ENCODE measurements at places on chromosomes 7 and 10.

GRCh38 chr7:142539901-142540300 lies 209.4 kb upstream of the PRSS1 start:
- no peak for DNase-seq

DNA sequence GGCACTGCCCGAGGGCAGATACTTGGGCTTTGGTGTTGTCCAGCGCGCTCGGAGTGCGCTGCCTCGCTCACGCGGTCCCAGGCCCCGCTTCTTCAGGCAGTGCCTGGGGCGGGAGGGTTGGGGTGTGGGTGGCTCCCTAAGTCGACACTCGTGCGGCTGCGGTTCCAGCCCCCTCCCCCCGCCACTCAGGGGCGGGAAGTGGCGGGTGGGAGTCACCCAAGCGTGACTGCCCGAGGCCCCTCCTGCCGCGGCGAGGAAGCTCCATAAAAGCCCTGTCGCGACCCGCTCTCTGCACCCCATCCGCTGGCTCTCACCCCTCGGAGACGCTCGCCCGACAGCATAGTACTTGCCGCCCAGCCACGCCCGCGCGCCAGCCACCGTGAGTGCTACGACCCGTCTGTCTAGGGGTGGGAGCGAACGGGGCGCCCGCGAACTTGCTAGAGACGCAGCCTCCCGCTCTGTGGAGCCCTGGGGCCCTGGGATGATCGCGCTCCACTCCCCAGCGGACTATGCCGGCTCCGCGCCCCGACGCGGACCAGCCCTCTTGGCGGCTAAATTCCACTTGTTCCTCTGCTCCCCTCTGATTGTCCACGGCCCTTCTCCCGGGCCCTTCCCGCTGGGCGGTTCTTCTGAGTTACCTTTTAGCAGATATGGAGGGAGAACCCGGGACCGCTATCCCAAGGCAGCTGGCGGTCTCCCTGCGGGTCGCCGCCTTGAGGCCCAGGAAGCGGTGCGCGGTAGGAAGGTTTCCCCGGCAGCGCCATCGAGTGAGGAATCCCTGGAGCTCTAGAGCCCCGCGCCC lies at the start of gene NPY:
TSS of gene NPY (plus strand) at position 294 of the 802 bp plus-strand sequence. CDS start 1,051 bp downstream, outside the sequence.
- DNase-seq = no peak

DNA sequence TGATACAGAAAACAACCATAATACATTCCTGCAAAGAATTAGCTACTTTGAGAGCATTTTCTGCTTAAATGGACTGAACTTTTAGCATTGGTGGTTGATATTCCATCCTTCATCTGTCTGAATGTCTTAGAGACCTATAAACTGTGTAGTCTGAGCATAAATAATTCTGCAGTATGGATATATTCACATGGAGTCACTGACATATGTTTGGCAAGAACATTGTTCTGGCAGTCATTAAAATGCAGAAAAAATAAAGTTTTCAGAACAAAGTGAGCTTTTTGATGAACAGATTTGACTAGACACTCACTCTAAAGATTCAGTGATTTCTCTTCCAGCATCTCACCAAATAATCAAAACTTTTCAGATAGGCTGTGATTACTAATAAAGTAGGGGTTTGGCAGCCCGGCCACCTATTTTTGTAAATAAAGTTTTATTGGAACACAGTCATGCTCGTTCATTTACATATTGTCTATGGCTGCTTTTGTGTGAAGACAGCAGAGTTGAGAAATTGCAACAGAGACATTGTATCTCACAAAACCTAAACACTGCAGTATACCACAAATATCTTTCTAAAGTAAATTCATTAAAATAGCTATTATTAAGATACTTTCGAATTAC lies 44.1 kb upstream of the RAPGEF5 start:
- no peak for DNase-seq

DNA sequence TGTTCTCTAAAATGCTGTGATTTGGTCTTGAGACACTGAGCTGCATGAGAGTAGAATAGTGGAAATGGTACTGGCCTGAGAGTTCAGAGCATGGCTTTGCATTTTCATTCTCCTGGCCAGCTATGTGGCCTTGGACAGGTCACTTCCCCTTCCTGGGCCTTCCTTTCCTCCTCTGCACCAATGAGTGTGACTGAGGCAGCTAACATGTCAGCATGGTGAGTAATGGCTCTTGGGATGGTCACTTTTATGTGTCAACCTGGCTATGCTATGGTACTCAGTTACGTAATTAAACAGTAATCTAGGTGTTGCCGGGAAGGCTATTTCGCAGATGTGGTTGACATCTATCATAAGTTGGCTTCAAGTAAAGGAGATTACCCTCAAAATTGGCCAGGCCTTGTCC lies 109.3 kb downstream of the RTKN2 start:
- no peak for DNase-seq

DNA sequence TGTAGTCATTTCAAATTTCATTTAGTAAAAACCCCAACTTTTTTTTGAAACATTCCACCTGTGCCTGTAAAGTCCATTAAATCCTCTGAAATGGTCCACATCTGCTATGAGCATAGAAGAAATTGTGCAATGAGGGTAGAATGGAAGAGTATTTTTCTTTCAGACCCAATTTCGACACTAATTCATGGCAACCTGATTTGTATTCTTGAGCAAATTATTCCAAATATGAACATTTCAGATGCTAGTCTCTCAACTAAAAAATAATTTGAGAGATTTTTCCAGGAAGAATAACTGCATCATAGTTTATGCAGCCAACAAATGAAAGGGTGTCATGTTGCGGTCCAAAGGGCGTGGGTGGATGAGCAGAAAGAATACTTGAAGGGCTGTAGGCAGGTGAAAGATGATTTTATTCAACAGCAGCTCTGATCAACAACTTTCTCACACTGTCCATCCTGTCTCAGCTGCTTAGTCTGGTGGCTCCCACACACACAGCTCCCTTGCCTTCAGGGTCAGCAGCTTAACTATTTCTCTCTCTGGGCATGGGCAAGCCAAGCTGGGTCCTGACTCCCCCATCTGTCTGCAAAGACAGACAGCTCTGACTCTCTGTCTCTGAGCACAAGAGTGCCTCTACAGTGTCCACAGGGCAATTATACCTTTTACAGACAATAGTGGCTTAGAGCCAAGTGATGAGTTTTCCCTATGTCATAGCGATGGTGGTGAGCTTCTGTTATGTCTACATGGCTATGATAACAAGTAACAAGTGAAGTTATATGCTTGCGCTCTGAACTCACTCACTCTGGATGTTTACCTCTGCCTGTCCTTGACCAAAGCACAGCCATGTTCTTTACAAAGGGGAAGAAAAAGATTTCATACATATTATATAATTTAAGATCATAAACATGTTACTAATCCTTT lies 11.5 kb downstream of the STEAP2 start:
- no peak for DNase-seq

DNA sequence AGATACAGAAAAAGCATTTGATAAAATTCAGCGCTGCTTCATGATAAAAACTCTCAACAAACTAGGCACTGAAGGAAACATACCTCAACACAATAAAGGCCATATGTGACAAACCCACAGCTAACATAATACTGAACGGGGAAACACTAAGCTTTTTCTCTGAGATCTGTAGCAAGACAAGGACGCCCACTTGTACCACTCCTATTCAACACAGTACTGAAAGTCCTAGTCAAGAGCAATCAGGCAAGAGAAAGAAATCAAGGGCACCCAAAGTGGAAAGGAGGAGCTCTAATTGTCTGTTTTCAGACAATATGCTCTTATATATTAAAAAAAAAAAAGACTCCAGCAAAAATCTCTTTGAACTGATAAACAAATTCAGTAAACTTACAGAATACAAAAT lies 13.3 kb downstream of the DIP2C start:
- DNase-seq = no peak

- DNase-seq = no peak
These were observed 33.1 kb upstream of the ZNF518A start for GRCh38 chr10:96096958-96097357.

- DNase-seq = no peak
These were observed 52.3 kb upstream of the SEPHS1 start for GRCh38 chr10:13400196-13400965.

DNA sequence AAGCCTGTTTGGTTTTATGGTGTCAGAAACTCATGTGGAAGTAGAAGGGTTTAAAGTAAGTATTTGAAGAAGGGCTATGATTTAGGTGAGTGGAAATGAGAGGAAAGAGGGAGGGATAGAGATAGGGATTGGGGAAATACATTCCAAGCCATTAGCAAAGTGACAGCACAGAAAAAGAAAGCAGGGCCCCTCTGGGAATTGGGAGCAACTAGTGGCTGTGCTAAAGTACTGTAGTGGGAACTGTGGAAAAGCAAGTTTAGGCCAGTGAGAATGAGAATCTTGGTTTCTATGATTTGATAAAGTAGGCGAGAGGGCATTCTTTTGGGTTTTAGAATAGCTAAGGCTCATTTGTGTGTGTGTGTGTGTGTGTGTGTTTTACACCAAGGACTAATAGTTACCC lies 5.0 kb downstream of the PRKG1 start:
- no peak for DNase-seq

- DNase-seq = no peak
These were observed 38.9 kb upstream of the LANCL2 start for GRCh38 chr7:55326081-55326835.

DNA sequence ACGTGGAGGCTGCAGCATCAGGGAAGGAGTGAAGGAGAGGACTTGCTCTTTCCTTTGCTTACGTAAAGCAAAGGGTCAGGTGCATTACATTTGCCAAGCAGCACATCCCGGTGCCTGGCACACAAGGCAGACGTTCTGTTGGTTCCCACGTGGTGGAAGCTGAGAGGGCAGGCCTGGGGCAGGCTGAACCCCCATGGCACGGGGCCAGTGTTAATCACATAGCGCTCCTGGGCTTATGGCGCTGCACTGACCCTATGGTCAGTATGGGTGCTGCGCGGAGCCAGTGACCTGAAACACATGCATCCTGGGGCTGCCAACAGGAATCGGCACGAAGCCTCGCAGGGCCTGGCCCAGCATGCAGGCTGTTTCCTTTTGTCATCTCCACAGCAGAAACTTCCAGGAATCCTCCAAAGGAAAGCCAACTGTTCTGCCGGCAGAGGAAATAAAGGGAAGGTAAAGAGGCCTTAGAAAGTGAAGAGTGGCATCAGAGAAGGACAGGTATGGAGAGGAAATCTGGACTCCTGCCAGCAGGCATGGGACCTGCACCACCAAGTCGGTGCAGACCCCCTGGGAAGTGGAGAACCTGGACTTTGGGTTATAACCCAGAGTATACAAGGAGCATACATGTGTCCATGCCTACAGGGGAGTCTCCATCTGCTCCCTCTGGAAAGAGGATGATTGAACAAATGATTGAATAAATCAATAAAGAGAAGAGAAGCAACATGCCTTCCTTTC lies 560.2 kb downstream of the TCERG1L start:
- no peak for DNase-seq

GRCh38 chr10:79360499-79361342 lies 13.5 kb downstream of the PPIF start:
- no peak for DNase-seq

DNA sequence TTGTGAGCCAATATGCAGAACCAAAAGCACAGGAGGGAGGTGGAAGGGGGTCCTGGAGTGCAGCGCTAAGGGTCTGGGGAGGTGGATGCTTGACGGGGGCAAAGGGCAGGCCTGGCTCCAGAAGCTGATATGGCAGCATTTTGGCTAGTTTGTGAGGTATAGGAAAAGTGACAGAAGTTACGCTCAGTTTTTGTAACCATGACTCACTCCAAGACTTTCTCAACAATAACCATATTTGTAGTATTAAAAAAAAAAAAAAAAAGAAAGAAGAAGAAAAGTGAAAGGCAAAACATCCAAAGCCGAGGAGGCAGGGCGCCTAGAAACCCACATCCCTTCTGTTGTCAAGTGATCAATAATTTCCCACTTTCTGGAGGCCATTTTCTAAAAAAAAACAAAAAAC lies 92.3 kb downstream of the RNF216 start:
- DNase-seq = no peak

Measured in RCC 7860 (cell line).